Fibroblast of skin of left biceps (primary cell): ENCODE measurements at places on chromosomes 2 and 18.

DNA sequence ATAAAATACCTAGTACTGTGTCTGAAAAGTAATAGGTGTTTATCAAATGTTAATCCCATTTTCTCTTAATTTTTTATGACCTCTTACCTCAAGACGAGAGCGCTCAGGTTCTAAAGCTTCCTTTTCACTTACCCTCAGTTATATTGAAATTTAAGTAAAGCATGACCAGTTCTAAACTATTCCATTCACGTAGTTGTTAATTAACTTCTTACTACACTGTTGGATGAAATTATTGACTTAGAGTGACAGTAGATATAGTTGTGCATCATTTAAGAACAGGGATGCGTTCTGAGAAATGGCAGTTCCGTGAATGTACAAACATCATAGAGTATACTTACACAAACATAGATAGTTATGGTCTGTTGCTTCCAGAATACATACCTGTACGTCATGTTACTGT, 20.1 kb upstream of the HTR2B start:
- no peak for DNase-seq

GRCh38 chr2:126616606-126617069, 39.3 kb upstream of the GYPC start:
- DNase-seq = no peak

DNA sequence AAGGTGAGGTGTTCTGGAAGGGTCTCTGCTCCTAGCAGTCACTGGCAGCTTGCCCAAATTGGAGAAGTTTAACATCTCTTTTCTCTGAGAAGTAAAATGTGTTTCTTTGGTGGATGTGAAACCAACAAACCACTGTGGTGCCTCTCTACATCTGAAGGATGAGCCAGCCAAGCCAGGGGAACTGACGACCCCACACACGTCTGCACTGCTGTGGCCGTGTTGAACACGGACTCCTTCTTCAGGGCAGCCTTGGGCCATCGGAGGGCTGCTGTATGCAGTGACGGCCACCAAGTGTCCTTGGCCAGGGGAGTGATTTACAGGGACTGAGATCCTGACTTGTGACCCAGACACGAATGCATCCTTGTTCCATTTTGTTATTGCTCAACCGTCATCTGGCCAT, 207.8 kb downstream of the ACKR3 start:
- DNase-seq = no peak

GRCh38 chr2:48414980-48415835, 114.7 kb upstream of the STON1 start:
- no peak for DNase-seq
